ENCODE measurements at places on chromosomes 6 and 20.

DNA sequence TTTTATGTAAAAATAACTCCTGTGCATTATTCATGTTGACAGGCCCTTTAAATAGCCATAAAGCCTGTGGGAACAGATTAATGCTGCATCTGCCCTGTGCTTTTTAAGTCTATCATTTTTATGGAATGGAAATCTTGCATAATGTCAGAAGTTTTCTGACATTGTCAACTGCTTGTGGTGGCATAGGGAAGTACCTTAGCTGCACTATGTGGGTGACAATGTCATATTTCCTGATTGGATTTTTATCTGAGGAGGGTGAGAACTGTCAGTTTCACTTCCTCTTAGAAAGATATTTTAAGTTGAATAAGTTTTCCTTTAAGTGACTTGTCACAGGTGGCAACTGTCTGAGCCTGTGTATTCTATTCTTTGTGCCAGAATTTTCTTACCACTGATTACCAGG lies 267.9 kb downstream of the PLCB1 start:
- peak; percentile 19 for DNase-seq

GRCh38 chr20:33262658-33263065 lies 20.4 kb upstream of the BPIFB1 start:
- DNase-seq: peak; percentile 35

GRCh38 chr6:158047127-158047518 lies 65.5 kb downstream of the SYNJ2 start:
- peak; percentile 50 for DNase-seq

DNA sequence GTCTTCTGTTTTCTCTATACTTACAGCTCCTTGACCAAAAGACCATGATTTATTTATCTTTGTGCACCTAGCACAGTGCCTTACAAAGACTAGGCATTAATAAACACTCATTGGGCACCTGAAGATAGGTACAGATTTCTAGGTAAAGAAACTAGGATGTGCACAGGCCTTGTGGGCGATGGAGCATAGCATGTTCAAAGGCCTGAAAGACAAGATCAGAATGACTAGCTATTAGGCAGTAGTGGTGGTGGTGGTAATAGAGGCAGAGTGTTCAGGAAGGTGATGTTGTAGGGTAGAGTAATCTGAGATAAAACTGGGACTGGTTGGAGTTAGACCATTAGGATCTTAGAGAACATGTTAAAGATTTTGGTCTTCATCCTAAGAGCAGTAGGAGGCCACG lies 3.9 kb downstream of the TXLNB start:
- no peak for DNase-seq

DNA sequence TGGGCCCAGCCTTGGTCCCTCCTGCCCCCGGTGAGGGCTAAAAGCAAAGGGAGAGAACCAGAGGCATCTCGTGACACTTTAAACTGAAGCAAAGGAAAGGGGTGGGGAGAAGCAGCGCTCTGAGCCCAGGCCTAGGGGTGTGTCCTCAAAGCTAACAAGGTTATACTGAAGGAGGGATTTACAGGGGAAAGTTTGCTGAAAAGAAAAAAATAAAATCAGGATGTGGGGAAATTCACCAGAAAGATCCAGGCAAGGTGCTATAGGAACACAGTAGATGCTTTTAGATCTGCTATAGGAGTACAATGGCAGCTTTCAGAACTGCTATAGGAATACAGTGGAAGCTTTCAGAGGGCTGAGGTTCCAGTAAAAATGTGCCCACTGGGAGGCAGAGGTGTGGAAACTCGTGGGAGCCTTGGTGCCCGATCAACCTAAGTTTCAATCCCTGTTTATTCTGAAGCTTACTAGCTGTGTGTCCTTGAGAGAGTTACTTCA lies at the start of gene COL9A1:
COL9A1 (minus strand) TSS at position 51 of the 492 bp plus-strand sequence. CDS start 160 bp downstream, outside the sequence.
- DNase-seq: no peak

GRCh38 chr6:96184798-96185197 lies 169.0 kb downstream of the FUT9 start:
- no peak for DNase-seq

DNA sequence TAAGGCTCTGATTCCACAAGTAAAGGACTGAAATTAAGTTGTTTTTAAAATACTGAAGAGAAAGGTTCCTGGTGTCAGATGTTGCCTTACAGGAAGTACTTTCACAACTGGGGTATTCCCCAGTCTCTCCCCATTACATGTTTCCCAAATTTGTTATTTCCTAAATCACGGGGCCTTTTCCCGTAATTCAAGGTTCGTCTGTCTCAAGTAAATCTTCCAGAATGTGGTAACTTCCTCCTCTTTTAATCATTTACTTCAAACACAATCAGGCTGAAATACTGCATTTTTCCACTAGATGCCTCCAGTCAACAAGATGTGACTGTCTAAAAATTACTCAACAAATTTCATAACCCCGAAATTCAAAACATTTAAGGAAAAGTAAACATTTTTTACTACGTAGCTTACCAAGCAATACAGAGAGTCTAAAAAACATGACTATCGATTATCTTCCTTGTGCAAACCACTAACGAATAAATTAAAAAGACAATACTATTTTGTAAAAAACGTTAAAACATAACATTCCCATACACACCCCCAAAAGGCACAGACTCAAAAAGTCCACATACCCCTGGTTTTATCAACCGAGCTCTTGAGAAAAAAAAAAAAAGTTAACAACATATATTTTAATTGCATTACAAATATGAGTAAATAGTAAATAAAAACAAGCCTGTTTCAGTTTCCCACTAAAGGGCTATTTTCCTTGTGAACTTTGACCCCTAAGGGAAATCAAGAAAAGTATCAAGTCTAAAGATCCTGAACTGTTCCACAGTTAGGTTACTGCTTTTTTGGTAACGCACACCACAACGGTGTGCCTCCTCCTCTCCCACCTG lies 1.7 kb downstream of the SOD2 start:
- no peak for DNase-seq

DNA sequence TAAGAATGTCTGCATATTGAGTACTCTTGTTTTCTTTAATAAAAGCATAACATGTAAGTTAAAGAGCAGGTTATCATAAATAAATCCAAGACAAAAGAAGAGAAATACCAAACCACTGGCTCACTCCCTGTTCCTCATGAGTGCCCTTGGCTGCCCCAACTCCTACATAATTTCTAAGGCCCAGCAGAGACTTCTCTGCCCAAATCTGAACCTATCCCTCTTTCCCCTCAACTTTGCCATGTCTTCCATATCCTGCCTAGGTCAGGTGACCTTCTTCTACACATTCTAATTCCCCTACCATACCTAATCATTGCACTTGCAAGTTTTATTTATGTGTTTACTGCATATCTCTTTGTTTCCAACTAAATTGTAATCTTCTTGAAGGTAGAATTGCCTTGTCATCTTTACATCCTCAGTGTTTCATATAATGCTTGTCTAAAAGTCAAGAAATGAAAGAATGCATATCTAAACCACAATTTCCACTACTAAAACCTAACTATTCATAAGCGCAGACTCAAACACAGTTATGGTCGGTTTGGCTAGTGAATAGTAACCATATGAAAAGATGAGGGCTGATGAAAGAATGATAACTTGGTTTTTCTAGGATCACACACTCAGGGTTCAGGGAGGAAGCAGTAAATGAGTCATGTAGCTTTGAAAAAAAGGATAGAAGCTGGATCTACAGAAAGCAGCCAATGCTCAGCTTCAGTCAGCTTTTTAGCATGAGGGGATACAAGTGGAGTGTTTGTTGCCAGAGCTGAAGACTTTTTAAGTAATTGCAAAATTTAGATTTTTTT lies 53.3 kb upstream of the EYA4 start:
- no peak for DNase-seq

- DNase-seq: no peak
These were observed 74.2 kb downstream of the IRF4 start for GRCh38 chr6:465531-466348.

GRCh38 chr6:119096721-119097565 lies 18.5 kb upstream of the FAM184A start:
- DNase-seq: no peak

GRCh38 chr6:134389658-134390057 lies 71.7 kb upstream of the SGK1 start:
- DNase-seq: no peak

DNA sequence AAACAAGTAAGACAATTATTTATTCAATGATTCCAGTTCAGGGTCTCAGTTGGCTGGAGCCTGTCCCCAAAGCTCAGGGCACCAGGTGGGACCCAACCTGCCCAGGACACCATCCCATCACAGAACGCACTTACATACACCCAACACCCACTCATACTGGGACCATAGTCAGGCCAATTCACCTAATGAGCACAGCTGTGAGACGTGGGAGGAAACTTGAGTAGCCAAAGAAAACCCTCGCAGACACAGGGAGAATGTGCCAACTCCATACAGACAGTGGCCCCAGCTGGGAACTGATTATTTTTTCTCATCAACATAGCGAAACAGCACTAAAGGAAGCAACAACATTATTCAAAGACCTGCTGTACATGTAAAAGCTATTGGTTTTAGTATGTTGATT lies 58.6 kb upstream of the DOK5 start:
- no peak for DNase-seq

- DNase-seq: no peak
These were observed 68.2 kb downstream of the SEL1L2 start for GRCh38 chr20:13922241-13922640.

GRCh38 chr6:89432875-89433251 lies at the start of gene ANKRD6:
Gene ANKRD6, plus strand, starts transcription at chr6:89433152. Its CDS starts 133,825 bp downstream, at chr6:89566977.
- DNase-seq: peak; percentile 75

GRCh38 chr20:20690676-20691476 lies 21.6 kb downstream of the RALGAPA2 start:
- DNase-seq: no peak
